ENCODE measurements at places on chromosomes 16 and 17.

GRCh38 chr16:83185902-83186301 lies 559.1 kb downstream of the CDH13 start:
- DNase-seq = no peak

DNA sequence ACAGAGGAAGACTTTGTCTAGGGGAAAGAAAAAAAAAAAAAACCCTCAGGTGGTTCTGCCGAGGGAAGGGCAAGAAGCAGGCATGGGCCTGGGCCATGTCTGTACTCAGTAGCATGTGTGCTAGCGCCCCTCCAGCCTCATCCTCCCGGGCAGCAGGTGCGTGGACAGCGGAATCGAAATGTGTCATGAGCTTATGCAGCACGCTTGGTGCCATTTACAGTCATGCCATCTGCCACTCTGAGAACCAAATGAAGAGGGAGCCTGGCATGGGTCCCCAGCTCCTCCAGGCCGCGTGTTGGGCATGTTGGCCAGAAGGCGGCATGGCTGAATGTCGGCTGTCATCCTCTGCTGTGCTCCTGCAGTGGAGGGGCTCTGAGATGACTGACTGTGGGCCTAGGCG lies 31.4 kb downstream of the CRAMP1 start:
- no peak for DNase-seq

DNA sequence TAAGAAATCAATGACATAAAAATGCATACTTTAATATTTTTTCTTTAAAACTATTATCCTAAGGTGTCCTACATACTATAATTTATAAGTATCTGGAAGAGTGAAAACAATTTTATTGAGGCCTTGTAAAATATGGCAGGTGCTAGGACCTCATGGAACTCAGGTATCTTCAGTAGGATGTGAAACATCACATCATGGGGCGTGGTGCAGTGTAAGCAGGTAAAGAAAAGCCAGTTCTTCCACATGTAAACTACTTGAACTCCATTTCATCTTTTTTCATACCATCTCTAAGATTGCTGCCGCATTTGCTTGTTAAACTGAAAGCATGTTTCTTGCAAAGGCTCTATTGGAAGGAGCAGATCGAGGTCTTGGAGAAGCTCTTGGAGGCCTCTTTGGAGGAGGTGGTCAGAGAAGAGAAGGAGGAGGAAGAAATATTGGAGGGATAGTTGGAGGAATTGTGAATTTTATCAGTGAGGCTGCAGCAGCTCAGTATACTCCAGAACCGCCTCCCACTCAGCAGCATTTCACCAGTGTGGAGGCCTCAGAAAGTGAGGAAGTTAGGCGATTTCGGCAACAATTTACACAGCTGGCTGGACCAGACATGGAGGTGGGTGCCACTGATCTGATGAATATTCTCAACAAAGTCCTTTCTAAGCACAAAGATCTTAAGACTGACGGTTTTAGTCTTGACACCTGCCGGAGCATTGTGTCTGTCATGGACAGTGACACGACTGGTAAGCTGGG lies at the start of gene CAPNS2:
TSS of gene CAPNS2 (plus strand) at position 253 of the 744 bp plus-strand sequence. CDS start at position 326, 73 bp downstream.
- no peak for DNase-seq

GRCh38 chr16:10107081-10107480 lies 75.1 kb downstream of the GRIN2A start:
- DNase-seq = no peak

GRCh38 chr16:74100395-74101326 lies 196.0 kb upstream of the PSMD7 start:
- DNase-seq = no peak

GRCh38 chr16:13866073-13866472 lies 53.9 kb upstream of the ERCC4 start:
- DNase-seq = peak; percentile 88

GRCh38 chr16:31874366-31875111 lies 932 bp downstream of the ZNF267 start:
- peak; percentile 69 for DNase-seq

DNA sequence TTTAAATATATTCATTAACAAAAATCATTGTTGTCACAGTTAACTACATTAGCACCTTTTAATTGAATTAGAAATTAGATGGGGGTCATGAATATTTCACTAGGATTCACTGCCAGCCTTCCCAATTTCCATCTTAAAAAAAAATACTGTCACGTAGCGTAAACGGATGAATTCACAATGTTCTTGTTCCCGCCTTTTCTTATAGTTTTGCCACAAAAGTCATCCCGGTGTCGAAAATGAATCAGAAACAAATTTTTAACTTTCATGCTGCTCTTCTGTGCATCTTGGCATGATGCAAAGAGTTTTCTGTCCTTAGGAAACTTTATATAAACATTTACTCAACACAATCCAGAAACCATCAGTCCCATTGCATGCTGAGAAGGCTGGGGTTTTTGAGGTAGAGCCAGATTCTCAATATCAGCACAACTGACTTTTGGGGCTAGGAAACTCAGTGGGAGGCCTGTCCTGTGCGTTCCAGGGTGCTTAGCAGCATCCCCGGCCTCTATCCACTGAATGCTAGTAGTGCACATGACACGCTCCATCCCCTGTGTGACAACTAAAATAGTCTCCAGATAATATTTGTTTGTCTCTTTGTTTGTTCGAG lies 252.9 kb upstream of the XYLT1 start:
- no peak for DNase-seq

DNA sequence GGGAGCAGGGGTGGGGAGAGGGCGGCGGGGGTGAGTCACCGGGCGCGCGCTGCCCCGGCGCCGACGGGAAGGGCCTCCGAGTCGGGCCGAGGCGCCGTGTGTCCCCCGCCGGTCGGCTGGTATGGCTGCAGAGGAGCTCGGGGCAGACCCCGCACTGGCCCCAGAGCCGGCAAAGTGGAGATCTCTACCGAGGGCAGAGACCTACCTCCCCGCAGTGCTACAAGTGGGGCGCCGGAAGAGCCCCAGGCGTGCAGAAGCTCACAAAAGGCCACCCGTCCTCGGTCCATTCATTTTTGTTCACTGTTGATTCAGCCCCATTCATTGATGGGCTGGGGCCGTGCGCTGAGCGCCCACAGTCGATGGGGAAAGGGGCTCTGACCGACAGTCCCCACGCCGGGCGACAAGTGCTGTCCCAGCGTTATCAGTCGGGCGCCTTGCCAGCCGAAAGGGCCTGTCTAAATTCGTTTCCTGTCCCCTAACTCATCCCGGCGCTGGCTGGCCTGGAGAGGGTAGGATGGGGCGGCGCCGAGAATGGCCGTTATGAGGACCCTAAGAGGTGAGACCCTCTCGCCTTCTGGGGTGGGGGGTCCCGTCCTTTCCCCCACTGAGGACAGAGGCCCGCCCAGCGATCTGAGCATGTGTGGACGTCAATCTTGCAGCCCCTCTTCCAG lies 709 bp upstream of the ENO3 start:
- DNase-seq = peak; percentile 73

GRCh38 chr17:42210046-42210445 lies 15.8 kb upstream of the GHDC start:
- peak; percentile 46 for DNase-seq

GRCh38 chr16:80806927-80807340 lies 2.5 kb upstream of the CDYL2 start:
- DNase-seq = peak; percentile 80

- DNase-seq = peak; percentile 19
Measured at GRCh38 chr16:87057211-87057881, 259.8 kb downstream of the C16orf95 start.

DNA sequence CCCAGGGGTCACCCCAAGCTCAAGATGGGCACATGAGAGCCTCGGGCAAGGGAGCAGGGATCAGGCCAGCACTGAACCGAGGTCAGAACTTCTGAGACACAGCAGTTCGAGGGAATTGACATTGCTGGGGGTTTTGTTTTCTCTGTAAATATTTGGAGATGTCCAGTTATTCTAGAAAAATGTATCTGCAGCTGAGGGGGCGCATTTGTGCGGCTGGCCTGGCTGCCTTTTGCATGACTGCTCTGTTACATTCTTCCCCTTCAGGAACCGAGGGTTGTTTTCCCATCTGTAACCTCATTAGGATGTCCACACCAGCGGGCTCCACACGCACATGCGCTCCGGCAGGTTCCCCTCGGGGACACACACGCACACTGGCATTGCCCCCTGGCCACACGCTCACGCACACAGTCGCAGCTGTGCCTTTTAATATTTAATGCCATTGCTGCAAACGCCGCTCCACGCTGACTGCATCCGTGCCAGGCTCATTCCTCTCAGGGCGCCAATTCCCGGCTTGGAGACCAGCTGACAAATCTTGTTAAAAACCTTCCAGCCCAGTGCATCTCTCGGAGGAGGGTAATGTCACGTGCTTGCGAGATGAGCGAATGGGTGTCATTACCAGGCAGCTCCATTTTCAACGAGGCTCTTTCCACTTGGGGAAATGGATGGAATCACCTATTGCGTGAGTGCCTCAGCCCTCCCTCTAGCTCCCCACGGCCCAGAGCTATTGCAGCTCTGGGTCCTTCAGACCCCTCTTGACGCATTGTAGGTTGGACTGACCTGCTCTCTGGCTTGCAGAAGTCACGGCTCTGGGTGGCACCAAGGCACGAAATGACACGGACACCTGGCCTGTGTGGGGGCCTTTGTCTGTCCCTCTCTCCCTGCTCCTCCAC lies 13.1 kb downstream of the CCR7 start:
- DNase-seq = peak; percentile 98

GRCh38 chr16:54110016-54110981 lies 176.3 kb downstream of the IRX3 start:
- no peak for DNase-seq

DNA sequence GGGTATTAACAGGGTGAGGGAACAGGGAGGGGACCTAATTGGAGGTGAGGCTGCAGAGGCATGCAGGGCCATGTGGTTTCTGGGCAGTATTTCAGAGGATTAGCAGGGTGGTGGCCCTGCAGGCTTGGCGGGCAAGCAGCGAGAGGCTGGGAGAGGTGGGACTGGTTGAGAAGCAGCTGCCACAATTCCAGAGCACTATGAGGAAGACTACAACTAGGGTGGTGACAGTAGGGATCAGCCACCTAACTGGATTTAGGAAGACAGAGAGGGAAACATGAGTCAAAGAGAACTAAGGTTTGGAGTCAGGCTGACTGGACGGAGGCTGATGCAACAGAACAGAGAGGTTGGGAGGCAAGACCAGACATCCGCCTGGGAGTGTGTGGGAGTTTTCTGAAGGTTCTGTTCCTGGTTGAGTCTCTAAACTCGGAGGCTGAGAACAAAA lies 12.3 kb downstream of the ALOXE3 start:
- peak; percentile 72 for DNase-seq

GRCh38 chr16:28064150-28064549 lies 636 bp upstream of the GSG1L start:
- DNase-seq = no peak

- DNase-seq = no peak
Measured at GRCh38 chr17:74682471-74683190, 30.1 kb downstream of the CD300LF start.

GRCh38 chr17:29123111-29123510 lies 57.1 kb downstream of the MYO18A start:
- DNase-seq = no peak

- no peak for DNase-seq
Measured at GRCh38 chr17:57537524-57538410, 207.3 kb downstream of the CCDC182 start.

DNA sequence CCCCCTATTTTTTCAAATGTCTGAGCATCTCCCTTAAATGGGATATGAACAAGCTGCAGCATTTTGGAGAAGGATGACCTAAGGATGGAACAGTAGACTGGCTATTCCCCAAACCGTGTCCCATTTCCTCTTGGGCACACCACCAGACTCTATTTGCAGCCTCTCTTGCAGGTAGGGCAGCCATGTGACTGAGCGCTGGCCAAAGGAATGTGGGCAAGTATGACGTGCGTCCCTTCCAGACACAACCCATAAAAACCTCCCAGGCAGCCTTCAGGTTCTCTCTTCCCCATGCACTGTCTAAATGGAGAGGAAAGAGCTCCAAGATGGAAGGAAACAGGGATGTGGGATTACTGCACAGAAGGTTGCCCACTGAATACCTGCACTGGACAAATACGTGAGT lies 149.7 kb downstream of the CCT6B start:
- DNase-seq = no peak

DNA sequence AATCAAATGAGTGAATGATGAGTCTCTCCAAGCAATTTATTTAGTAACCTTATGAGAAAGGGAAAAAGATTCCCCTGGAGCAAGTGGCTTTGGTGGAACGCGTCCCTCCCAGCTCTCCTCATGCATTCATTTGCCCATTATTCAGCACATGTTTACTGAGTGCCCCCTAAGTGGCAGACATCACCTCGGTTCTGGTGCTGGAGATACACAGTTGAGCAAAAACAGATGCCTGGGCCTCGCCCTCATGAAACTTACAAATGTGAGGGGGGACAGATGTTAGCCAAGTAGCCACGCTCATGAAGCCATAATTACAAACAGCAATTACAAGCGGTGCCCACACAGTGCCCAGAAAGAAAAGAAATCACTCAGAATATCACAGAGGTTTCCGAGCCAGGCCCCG lies 45.1 kb upstream of the CIBAR2 start:
- no peak for DNase-seq

- no peak for DNase-seq
Measured at GRCh38 chr16:71919035-71919434, 23.7 kb downstream of the IST1 start.

- no peak for DNase-seq
Measured at GRCh38 chr17:63542218-63542545, 8.1 kb upstream of the DCAF7 start.

All from GM23248 (cell line).